Neuronal stem cell (in vitro differentiated cells): ENCODE measurements at places on chromosomes 11 and 22.

GRCh38 chr11:9716275-9717039 is 52.6 kb downstream of the SWAP70 start:
- DNase-seq, result no peak

DNA sequence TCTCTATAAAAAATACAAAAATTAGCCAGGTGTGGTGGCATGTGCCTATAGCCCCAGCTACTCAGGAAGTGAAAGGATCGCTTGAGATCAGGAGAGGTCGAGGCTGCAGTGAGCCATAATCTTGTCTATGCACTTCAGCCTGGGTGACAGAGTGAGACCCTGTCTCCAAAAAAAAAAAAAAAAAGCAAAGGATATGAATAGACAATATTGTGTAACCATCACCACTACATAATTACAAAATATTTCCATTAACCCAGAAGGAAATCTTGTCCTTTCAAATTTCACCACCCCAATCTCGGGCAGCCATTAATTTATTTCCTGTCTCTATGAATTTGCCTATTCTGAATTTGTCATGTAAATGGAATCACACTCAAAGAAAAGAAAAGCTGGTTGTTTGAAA is 21.2 kb downstream of the RSF1 start:
- DNase-seq, result no peak

- DNase-seq, result no peak
These were observed 193.6 kb downstream of the CWF19L2 start for GRCh38 chr11:107263844-107264563.

GRCh38 chr11:36195496-36196354 is 93.5 kb downstream of the COMMD9 start:
- no peak for DNase-seq

GRCh38 chr11:122101625-122102291 is 14.3 kb downstream of the BLID start:
- peak; percentile 65 for DNase-seq

DNA sequence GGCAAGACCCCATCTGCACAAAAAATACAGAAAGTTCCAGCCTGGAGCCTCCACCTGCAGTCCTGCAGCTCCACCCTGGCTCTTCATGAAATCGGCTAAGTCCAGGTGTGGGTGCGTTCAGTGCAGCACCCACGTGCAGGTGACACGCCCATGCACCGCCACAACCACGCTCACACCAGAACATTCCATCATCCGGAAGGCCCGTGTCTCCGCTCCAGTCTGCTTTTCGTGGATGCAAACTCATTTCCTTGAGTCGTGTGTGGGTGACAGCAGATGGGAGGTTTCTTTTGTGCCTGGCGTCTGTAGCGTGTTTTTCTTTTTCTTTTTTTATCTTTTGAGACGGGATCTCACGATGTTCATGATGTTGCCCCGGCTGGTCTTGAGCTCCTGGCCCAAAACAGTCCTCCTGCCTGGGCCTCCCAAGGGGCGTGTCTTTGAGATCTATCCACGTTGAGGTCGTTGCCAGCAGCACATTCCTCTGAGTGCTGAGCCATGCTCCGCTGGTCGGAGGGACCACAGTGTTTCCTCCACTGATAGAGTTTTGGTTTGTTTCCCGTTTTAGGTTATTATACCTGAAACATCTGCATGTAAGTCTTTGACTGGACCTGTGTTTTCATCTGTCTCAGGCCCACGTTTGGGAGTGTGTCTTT is 7.2 kb downstream of the PTDSS2 start:
- no peak for DNase-seq

- DNase-seq, result no peak
These were observed 20.5 kb upstream of the HEPHL1 start for GRCh38 chr11:94000659-94001058.

GRCh38 chr11:73173755-73174494 is 31.8 kb upstream of the FCHSD2 start:
- DNase-seq, result no peak

DNA sequence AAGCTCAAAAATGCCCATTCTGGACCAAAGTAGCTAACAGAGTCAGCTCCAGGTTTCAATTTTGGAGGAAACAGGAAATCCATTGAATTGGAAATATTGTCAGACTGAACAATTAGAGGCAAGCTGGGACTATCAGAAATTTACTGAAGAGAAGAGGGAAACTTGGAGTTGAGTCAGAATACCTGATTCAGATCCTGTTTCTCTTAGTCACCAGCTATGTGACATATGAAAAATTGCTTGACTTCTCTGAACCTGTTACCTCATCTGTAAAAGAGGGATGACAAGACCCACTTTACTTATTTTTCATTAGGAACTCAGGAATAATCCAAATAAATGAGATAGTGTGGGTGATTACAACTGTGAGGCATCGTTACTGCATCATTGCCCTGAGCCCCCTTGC is 148.9 kb upstream of the CADM1 start:
- no peak for DNase-seq

DNA sequence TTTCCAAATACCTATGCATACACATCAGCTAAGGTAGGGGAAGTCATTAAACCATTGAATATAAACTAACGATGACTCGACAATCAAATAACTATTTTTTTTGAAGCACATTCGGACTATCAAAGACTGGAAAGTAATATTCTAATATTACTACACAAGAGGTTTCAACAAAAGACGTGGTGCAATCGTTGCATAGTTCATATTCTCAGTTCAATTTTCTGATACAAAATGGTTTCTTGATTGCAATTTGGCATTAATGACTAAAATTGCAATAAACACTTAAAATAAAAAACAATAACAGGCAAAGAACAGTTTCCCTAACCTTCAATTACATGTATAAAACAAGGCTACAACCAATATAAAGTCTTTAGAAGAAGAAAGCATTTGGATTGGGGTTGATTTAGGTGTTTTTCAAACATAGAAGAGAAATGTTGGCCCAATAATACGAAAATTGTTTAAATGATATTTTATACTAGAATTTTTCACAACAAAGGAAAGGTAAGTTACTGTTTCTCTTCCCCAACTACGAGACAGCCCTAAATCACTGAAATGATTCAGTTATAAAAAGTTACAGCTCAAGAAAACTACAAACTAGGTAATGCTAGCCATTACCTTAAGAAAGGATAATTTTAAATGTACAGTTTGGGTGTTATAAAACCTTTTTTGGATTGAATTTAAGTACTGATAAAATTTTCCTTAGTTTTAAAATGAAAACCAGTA is 17.6 kb downstream of the BLID start:
- no peak for DNase-seq

DNA sequence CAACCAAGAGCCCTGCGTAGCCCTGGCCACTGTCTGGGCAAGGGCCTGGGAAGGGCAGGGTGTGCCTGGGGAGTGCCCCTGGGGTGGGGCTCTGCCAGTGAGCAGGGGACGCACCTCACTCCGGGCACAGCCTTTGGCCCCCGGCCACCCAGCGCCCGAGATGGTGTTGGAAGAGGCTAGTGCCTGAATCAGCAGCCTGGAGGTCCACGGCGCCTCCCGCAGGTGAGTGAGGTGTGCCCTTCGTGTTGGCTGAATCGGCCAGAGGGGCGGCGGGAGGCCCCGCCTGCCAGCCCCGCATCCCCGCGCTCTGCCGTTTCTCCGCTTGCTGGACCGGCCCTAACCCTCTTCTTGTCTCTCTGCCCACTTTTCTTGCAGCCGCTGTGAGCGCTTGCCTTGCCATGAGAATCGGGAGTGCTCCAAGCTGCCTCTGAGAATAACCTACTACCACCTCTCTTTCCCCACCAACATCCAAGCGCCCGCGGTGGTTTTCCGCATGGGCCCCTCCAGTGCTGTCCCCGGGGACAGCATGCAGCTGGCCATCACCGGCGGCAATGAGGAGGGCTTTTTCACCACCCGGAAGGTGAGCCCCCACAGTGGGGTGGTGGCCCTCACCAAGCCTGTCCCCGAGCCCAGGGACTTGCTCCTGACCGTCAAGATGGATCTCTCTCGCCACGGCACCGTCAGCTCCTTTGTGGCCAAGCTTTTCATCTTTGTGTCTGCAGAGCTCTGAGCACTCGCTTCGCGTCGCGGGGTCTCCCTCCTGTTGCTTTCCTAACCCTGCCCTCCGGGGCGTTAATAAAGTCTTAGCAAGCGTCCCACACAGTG is 60.1 kb downstream of the FBLN1 start:
- no peak for DNase-seq

DNA sequence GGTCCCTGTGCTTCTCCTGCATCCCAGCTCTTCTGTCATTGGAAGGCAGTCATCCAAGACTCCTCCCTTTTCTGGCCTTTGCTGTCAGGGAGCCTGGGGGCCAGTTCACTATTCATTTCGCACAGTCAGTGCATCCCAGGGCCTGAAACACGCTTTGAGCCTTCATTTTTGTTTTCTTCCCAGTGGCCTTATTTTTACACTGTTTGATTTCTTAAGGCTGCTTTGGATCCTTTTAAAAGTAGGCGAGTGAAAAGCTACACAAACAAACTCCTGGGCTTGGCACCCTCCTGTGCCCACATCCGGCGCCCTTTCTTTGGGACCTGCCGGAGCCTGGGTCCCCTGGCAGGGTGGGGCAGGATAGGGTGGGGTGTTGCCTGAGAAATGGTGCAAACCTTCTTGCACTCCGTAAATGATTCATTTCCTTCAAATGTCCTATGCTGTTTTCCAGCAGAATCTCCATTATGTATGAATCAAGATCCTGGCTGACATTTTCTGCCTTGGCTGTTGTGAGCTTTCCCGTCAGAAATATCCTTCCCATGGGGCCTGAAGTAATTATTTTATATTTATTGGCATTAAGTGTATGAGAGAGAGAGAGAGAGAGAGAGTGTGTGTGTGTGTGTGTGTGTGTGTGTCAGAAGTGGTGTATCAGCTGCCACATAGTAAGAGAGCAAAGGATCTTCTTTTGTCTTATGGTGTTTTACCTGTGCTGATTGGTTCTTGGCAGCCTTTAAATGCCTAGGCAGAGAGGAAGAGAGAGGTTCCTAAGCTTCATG is 45.6 kb downstream of the BCR start:
- no peak for DNase-seq

DNA sequence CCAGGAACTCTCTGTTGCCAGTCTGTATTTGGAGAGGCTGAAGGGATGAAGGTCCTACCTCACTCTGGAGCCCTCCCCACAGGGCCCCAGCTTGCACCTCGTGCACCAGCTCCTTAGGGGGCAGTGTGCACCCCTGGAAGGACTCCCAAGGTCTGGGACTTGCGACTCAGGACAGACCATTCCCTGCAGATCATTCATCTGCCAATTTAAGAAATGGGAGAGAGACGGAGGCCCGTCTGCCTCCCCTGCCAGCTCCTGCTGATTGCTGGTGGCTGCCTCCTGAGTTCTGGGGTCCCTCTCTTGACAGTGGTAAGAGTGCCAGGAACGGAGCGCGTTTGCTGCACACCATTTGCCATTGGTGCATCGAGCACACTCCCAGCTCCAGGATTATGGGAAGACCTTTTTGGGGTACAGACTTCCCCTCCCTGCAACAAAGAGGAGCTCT is 27.4 kb upstream of the MALAT1 start:
- DNase-seq, result no peak

DNA sequence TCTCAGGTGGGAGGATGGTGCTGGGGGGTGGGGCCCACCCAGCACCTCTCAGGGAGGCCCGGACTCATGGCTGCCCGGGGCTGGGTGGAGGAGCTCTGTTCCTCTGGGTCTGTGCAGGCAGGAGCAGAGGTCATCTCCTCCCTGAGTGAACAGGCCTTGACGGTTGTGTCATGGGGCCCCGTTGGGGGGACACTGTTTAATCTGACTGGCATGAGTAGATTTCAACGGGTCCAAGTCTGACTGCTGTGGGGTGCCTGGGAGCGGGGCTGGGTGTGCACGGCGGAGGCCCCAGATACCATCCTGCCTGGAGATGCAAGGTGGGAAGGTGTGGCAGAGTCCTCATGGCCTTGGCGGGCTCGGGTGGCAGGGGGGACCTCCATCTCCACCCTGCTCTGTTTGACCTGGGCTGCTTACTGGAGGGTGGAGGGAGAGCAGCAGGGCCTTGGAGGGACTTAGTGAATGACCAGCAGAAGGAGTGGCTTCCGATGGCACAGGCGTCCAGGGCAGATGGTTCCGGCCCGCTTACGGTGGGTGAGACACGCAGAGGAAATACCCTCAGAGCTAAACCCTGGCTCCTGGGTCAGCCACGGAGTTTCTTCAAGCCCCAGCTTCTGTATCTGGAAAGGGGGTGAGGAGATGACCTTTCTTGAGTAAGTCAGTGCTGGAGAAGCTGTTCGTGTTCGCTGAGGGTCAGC is 48.7 kb downstream of the SMIM38 start:
- DNase-seq, result no peak

DNA sequence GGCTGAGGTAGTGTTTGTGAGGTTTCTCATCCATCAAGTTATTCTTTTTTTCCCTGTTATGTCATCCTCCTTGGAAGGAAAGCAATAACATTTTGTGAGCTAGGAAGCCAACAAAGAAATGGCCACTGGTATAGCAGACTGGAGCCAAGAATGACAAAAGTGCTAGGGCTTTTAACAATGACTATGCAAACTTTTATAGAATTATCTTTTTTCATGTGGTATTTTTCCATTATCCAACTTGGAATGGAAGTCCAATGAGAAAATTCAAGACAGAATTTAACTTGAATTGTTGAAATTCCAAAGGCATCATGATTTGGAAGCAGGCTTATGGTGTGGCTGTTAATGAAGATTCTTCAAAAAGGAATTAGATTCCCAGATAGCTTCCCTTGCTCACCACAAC is 216.4 kb upstream of the PDGFD start:
- DNase-seq, result no peak

GRCh38 chr22:44714703-44715350 is 12.8 kb downstream of the PRR5 start:
- no peak for DNase-seq

GRCh38 chr11:88188251-88188931 is 13.1 kb upstream of the RAB38 start:
- DNase-seq, result no peak

DNA sequence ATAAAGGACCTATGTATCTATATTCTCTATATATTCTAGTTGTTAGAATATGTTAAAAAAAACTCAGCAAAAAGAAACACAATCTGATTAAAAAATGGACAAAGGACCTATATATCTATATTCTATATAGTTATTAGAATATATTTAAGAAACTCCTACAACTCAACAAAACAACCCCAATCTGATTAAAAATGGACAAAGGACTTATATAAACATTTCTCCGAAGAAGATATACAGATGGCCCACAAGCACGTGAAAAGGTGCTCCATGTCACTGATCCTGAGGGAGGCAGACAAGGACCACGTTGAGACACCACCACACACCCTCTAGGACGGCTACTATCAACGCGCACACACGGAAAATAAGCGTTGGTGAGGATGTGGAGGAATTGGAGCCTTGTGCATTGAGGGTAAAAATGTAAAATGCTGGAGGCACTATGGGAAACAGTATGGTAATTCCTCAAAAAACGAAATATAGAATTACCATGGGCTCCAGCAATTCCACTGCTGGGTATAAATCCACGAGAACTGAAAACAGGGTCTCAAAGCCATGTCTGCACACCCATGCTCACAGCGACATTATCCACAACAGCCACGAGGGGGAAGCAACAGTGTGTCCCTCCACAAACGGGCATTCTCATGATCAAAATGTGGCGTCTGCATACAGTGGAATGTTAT is 22.7 kb downstream of the YPEL1 start:
- DNase-seq, result no peak

GRCh38 chr11:69403556-69404215 is 77.8 kb upstream of the LINC01488 start:
- DNase-seq, result no peak

- DNase-seq, result peak; percentile 52
These were observed 35.0 kb upstream of the EHF start for GRCh38 chr11:34585735-34586487.

- DNase-seq, result peak; percentile 71
These were observed 340.1 kb downstream of the MN1 start for GRCh38 chr22:27461470-27461869.

GRCh38 chr11:124865181-124865901 is at the start of gene ROBO3:
Gene ROBO3, plus strand, starts transcription at chr11:124865432. Its CDS starts 146 bp downstream, at chr11:124865578.
- DNase-seq, result no peak
